D721Med (cell line): ENCODE measurements at places on chromosomes 6 and 20.

GRCh38 chr6:36713846-36714245 lies 16.2 kb downstream of the RAB44 start:
- DNase-seq = no peak

DNA sequence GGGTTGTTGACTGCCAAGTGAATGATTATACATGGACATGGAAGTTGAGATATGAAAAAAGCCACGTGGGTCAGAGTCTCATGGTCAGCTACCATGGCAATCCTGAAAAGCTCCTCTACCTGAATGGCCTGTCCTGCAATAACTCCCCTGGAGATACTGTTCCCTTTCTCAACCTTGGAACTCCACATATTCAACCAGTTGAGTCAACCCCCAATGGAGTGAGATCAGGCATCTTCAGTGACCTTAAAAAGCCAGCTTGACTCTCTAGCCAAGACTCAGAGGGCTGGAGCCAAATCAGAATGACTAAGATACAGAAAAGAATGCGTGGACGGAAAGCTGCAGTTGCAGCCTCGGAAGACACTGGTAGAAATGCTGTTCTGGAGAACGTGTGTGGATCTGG lies 341.3 kb downstream of the FOXA2 start:
- no peak for DNase-seq

- DNase-seq = no peak
These were observed 41.9 kb upstream of the ADGRF5 start for GRCh38 chr6:46963626-46964025.

- no peak for DNase-seq
These were observed 65.9 kb downstream of the BCAS1 start for GRCh38 chr20:54004445-54004844.

DNA sequence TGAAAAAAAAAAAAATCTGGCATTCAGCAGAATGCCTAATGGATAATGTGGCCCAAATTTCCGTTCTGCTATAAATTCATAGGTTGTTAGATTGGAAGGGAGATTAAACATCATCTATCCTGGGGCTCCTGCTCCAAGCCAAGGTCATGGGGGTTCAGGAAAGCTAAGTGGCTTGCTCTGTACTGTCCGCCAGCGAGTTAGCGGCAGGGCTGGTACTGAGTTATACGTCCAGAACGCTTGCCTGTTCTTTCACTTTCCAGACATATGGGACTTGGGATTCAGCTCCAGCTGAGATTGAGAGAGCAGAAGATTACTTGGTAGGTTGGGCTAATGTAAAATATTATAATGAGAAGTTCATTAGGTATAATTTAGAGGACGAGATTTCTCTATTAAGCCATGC lies 858 bp downstream of the RWDD1 start:
- no peak for DNase-seq

- no peak for DNase-seq
These were observed 70.0 kb upstream of the SUPT3H start for GRCh38 chr6:45447716-45448115.

GRCh38 chr6:139439349-139439748 lies 64.9 kb upstream of the CITED2 start:
- DNase-seq = no peak

GRCh38 chr6:74966712-74967111 lies 239.1 kb downstream of the COL12A1 start:
- DNase-seq = no peak

DNA sequence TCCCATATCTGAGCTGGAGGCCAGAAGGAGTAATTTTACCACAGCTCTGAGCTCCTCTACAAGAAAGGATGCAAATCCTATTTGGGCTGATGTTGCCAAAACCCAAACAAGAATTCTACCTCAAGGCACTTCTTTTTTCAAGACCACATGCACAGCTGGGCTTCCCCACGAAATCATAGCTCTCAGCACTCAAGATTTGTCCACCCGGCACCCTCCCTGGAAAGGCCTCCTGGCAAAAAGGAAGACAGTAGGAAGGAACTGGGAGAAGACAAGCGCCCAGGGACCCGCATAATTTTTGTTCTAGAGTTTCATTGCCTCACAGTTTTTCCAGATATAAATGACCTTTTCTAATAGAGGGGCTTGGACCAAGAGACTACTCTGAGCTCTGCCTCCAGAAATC lies 90.5 kb downstream of the BANF2 start:
- no peak for DNase-seq

GRCh38 chr6:156167625-156168071 lies 609.5 kb upstream of the ARID1B start:
- DNase-seq = no peak

DNA sequence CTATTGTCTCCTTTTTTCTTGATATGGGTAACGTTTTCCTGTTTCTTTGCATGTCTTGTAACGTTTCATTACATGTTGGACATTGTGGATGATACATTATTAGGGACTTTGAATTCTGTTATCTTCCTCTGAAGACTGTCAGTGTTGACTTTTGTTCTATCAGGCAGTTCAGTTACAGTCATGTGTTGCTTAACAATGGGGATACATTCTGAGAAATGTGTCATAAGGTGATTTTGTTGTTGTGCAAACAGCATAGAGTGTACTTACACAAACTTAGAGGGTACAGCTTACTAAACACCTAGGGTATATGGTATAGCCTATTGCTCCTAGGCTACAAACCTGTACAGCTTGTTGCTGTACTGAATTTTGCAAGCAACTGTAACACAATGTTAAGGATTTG lies 64.7 kb downstream of the AK9 start:
- no peak for DNase-seq
